Cardiac septum (tissue), 1 donor: ENCODE measurements at places on chromosomes 3 and 15. TPM values are rescaled to one million over a fixed set of nuclear protein-coding genes. Genes with fewer than 3 reads are reported as not detected.

GRCh38 chr3:102089239-102089638 lies 239.9 kb downstream of the NFKBIZ start:
- no peak for DNase-seq

DNA sequence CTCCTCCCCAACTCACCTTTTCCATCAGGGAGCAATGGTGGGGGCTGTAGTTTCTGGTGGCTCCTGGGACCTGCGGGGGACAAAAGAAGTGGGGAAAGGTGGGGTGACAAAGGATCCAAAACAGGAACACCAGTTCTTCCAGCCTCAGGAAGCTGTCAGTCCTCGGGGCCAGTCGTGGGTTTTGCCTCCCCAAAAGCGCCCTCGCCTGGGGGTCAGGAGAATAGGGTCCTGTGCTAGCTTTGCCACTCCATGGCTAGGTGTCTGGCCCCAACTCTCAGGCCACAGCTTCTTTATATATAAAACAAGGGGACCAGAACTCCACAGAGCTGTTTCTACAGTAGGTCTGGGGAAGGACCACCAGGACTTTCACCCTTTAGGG lies 4.0 kb downstream of the CCDC9B start:
- DNase-seq: no peak

- no peak for DNase-seq
Measured at GRCh38 chr3:35675206-35675605, 35.9 kb downstream of the ARPP21 start.

- DNase-seq: no peak
Measured at GRCh38 chr3:141401573-141402475, 33.5 kb downstream of the ZBTB38 start.

DNA sequence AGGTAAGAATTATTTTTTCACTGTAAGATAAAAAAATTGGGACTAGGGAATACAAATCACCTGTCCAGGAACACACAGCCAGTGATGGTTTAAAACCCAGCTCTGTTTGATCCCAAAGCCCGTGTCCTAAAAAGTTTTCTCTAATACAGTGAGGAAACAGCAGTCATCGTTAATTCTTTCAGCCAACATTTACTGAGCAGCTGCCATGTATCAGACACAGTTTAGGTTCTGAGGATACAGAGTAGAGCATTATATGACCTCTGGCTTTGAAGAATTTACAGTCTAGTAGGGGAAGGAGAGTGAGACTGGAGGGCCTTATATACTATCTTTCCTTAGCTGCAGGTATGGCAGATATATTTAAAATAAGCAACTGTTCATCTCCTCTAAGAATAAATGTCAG lies 82.7 kb downstream of the KCNMB2 start:
- no peak for DNase-seq

- DNase-seq: peak; percentile 76
Measured at GRCh38 chr15:99476413-99477222, 89.2 kb upstream of the MEF2A start.

- no peak for DNase-seq
Measured at GRCh38 chr3:126261037-126261436, 80.7 kb upstream of the ALDH1L1 start.

- DNase-seq: no peak
Measured at GRCh38 chr15:73680549-73680948, 3.6 kb upstream of the CD276 start.

- no peak for DNase-seq
Measured at GRCh38 chr3:81303321-81303720, 458.1 kb downstream of the GBE1 start.

DNA sequence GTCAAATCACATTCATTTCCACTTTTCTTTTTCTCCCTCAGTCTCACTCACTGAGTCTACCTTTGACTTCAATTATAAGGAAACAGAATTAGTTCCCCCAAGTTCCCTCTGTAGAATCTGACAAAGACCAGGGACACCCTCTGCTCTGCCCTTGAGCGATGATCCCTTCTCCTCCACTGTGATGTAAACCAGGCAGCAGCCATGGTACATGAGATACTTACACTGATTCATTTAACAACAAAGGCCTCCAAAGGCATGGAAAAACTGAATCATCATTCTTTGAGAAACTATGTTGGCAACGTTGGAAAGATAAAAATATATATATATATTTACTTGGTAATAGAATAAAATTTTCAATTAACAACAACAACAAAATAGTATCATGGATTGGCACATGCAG lies 84.1 kb downstream of the P3H2 start:
- no peak for DNase-seq

- DNase-seq: no peak
Measured at GRCh38 chr15:60065951-60066350, 61.8 kb downstream of the FOXB1 start.

- no peak for DNase-seq
Measured at GRCh38 chr15:77720655-77721054, 87.9 kb upstream of the LINGO1 start.

- DNase-seq: no peak
Measured at GRCh38 chr3:194124193-194124592, 11.8 kb upstream of the HES1 start.

DNA sequence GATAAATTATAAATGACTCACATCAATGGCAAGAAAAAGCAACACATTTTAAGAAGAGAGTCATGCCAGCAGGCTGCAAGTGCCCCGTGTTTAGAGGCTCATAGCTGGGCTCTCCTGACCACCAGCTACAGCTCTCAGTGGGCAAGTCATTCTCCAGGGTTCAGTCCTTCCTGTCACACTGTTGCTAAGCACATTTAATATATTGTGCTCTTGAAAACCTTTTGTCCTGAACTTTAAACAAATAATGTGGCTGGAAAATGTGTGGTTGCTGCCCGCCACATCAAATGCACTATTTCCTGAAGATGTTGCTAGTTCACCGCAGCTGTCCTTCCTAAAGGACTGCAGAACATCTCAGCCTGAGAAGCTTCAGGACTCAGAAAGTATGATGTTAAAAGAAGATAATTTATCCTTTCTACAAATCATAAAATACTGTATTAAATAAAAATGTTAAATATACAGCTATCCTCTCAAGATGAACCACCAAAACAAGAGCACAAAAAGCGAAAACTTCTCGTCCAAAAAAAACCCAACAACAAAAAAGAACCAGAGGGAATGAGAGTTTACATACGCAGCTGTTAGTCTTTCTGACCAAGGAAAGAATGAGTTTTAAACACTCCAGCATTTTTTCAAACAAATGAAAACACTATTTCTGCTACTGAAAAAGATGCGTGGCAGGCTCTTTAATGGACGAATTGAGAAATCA lies 951 bp downstream of the TARS3 start:
- no peak for DNase-seq

DNA sequence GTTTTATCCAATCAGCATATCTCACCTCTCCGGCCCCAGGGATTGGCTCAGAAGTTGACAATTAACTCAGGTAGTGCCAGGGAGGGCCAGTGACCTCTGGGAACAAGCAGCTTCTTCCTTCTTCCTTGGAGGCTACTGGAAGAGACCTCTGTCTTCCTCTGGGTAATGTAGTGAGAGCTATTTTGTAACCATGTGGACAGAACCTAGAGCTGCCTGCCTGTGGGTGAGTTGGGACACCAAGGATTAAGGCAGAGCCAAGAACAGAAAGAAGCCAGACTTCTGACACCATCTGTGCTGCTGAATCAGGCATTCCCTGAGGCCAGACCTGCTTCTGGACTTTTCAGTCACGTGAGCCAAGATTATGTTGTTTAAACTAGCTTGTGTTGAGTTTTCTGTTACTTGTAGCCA lies 5.9 kb upstream of the NDUFAF1 start:
- no peak for DNase-seq

- DNase-seq: no peak
Measured at GRCh38 chr3:183854318-183855035, 29.1 kb upstream of the MAP6D1 start.

DNA sequence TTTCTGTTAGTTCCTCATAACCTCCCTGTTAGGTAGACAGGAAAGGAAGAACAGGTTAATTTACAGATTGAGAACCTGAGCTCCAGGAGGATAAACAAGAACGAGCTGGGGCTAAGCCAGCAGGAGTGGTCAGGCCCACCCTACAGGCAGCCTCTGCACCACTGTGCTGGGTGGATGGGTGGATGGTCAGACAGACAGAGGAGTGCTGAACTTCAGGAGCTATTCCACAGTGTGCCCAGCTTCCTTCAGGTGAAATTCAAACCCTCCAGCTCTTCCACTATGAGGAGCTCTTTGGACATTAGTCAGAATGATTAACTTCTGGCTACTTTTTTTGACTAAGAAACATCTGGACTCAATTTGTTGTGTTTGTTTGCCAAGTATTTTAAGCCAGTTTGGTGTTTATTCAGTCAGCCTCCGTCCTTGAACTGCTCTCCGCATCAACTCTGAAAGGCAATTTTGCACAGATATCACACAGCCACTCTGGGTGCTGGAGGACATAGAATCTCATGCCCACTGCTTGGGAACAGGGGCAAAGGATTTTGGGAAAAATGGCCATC lies 361.9 kb downstream of the CLSTN2 start:
- no peak for DNase-seq

- DNase-seq: no peak
Measured at GRCh38 chr15:32802286-32802936, 84.6 kb downstream of the GREM1 start.

GRCh38 chr3:55661141-55661540 lies 174.0 kb upstream of the WNT5A start:
- DNase-seq: no peak

DNA sequence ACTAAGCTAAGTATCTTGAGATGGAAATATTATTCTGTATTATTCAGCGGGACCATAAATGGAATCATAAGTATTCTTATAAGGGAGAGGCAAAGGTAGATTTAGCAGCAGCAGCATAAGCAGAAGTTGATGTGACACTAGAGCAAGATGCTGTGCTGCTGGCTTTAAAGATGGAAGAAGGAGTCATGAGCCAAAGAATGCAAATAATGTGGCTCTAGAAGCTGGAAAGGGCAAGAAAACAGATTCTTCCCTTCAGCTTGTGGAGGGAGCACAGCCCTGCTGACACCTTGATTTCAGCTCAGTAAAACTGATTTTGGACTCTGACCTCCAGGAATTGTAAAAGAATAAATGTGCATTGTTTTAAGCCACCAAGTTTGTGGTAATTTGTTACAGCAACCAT lies 144.2 kb upstream of the ANKRD28 start:
- DNase-seq: no peak

GRCh38 chr3:105862217-105862616 lies 6.6 kb downstream of the CBLB start:
- no peak for DNase-seq

- DNase-seq: no peak
Measured at GRCh38 chr3:58416191-58416590, 17.4 kb downstream of the PDHB start.

Gene ATP8B4
- total RNA-seq: 3.1 TPM

Gene GOLGA8K
- total RNA-seq: 0.83 TPM

Gene IQCF5
- total RNA-seq: not detected

Gene SIDT1
- 0.89 TPM for total RNA-seq

Gene CIB2
- 16.7 TPM for total RNA-seq

Gene UBE2Q2
- 38.3 TPM for total RNA-seq

Gene NLGN1
- 18.3 TPM for total RNA-seq

Gene AP3S2
- 33.6 TPM for total RNA-seq

Gene SCG3
- not detected for total RNA-seq

Gene CTXN2
- total RNA-seq: not detected

Gene CTSH
- total RNA-seq: 38.8 TPM
